Fibroblast of lung (primary cell): ENCODE measurements at places on chromosomes 7 and 10. TPM values are rescaled to one million over a fixed set of nuclear protein-coding genes. Genes with fewer than 3 reads are reported as not detected.

The ADAM22 gene
- total RNA-seq: 0.51 and 0.66 TPM in 2 replicates

- no peak for DNase-seq
Measured at GRCh38 chr7:23539494-23539907, 7.7 kb upstream of the TRA2A start.

DNA sequence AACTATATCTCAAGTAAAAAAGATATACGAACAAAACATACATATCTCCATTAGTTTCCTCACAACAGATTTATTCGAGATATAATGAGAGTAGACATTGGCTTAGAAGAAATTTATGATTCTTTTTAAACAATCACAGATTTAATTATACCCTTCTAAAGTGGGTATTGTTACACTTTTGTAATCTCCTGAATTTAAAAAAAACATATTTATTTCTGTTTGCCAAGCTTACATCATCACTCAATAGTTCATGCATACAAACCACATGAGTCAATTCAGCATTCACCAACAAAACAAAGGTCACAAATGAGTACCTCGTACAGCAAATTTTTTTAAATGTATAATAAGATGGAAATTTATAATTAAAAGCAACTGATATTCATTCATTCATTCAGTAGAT lies 17.6 kb downstream of the LRRN3 start:
- DNase-seq: peak; percentile 78

DNA sequence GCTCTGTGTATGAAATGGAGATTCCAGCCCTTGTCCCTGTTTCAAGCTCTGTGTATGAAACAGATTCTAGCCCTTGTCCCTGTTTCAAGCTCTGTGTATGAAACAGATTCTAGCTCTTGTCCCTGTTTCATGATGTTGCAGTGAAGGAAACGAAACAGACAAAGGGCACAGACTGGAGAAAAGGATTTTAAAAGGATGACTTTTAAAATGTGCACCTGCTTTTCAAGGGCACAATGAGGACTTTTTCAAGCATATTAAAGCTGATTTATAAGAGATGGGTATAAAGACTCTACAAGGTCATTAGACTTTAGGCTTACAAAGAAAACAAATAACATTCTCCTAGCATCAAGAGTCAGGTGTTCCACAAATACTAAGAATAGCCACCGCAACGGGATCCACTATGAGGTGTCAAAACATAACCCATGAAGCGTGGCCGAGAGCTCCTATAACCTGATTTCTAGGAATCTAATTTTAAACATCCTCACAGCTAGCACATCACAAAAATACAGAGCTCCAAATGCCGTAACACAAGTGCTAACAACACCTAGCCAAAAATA lies 29.0 kb downstream of the DIP2C start:
- no peak for DNase-seq

GRCh38 chr10:77350711-77351119 lies 286.9 kb downstream of the KCNMA1 start:
- DNase-seq: peak; percentile 100
